ENCODE measurements at places on chromosomes 5 and 9.
A peak's percentile ranks its signal among the peaks of the same experiment; 100 is the strongest.

DNA sequence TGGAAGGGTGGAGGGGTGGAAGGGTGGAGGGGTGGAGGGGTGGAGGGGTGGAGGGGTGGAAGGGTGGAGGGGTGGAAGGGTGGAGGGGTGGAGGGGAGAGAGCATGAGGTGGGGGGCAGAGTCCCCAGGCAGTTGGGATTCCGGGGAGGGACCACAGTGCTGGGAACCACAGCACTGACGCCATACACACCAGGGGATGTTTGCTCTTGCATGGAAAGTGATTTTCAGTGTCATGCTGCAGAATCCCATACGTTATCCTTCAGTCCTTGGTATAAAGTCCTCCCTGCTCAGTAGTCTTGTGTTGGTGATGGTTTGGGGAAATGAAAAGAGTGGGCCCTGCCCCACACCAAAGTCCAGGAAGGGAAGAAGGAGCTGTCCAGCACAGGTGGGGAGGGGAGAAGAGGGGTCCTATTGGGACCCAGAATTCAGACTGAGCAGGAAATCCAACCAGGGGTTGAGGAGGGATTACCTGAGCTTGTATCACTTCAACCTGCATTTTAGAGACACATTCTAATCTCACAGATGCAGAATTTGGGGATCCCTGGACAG lies 5.5 kb upstream of the FIBCD1 start:
- DNase-seq: no peak

GRCh38 chr9:32722704-32723103 lies 60.6 kb upstream of the TMEM215 start:
- no peak for DNase-seq

GRCh38 chr9:90647843-90648242 lies 5.2 kb upstream of the DIRAS2 start:
- no peak for DNase-seq

DNA sequence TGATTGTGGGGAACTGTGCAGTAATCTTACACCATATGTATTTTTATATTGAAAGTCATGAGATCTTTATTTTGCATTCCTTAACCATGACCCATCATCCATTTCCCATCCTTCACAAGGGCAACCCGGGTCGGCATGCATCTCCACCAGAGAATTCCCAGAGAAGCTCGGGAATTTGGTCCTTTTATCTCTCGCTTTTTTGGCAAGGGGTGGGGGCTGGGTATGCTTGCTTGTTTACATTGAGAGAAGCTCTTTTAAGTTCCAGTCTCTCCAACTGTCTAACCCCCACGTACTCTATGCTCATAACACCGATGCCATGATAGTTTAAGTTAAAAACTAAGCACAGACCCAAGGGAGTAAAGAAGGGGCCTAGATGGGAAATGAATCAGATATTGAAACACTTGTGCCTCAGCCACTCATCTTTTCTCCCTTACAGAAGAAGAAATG lies 109.9 kb upstream of the NFIB start:
- peak; percentile 38 for DNase-seq

DNA sequence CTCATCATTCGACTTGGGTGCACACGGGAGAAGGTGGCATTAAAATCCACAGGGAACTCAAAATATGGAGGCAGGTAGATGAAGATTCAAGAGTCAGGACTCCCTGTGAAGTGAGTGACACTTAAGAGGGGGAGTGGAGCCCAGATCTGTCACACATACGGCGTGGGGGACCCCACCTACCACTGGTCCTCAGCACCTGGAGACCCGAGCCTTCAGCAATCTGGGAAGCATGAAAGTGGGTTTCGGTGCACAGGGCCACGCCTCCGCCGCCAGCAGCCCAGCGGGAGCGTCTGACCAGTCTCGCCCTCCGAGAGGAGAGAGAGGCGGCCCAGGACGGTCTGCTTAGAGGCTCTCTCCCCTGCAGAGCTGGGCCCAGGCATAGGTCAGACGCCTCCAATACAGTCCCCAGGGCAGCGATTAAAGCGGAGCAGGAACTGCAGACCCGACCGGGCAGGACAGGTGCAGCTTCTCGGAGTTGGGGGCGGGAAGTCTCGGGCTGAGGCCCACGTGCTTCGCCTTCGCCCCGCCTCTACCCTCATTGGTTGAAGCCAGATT lies 639 bp upstream of the SLC2A8 start:
- DNase-seq: no peak

DNA sequence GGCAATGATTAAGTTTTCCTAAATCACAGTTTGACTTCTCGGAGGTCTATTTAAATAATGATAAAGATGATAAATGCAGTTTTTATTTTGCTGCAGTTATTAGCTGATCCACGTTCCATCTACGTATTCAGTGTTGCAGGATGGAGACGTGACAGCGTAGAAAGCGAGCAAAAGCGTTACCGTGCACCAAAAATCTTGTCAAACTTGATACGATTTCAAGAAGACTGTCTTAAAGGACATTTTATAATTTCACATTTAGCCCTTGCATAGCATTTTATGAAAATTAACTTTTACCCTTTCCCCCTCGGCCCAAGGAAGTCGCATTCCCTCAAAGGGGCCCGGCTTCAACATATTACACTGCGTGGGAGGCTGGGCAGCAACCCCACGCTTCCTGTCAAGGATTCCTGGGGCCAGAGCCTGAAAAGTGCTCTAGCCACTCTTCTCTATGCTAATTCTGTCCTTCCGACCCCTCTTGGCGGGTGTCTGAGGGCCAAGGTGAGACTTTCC lies 7.1 kb upstream of the PURA start:
- DNase-seq: no peak

DNA sequence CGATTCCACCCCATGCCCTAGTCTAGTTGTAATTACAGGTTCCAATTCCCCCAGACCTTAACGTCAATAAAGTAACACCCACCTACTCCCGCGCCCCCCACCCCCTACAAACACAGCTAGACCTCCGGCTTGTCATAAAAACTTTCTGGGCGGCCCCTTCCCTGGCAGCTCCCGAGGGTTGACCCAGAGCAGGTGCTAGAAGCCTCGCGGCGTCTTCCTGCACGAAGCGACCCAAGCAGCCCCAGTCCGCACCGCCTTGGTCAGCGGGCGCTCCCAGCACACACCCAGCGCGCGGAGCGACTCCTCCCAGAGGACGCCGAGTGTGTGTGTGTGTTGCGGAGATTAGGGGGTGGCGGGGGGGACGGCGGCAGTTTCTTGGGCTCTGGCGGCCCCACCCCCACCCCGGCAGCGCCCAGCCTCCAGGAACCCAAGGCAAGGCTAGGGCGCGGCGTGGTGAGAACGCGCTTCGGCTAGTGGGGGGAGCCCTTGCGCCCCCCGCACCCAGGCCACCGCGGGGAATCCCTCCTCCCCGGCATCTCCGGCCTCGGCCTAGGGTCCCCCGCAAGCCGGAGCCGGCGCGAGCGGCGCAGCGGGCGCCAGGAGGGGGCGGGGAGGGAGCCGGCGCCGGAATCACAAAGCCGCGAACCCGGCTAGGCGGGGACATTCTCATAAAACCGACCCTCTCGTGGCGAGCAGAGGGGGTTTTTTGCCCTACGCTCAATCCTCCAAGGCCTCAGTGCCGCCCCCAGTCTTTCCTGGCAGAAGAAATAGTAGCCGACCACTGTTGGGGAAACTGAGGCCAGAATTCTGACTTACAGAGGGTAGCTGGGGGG lies 2.2 kb downstream of the PCDH1 start:
- no peak for DNase-seq

Measured in AG04450 (cell line).